Activated naive CD4-positive, alpha-beta T cell treated with anti-CD3 and anti-CD28 coated beads for 36 hours (primary cell): ENCODE measurements at places on chromosomes 5 and 9.

DNA sequence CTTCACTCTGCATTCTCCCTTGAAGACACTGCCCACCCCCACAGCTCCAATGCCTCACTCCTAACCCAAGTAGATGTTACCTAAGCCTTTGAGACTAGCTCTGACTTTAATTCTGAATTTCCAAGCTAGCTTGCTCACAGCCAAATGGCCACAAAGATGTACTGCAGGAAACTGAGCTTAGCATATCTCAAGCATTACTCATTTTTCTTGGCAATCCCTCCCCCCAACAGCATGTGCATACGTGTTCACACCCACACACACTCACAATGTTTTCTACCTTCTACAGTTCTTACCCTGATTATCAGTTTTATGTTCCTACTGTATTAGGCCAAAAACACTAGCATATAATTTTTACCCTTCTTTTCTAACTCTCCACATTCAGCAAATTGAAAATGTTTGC lies 13.7 kb upstream of the GRIA1 start:
- DNase-seq, result no peak

- DNase-seq, result no peak
These were observed 155.8 kb upstream of the RAI14 start for GRCh38 chr5:34500236-34500847.

GRCh38 chr9:132914924-132915323 lies 29.5 kb downstream of the TSC1 start:
- DNase-seq, result no peak

- DNase-seq, result no peak
These were observed 499 bp upstream of the TMEM232 start for GRCh38 chr5:110727025-110727314.

DNA sequence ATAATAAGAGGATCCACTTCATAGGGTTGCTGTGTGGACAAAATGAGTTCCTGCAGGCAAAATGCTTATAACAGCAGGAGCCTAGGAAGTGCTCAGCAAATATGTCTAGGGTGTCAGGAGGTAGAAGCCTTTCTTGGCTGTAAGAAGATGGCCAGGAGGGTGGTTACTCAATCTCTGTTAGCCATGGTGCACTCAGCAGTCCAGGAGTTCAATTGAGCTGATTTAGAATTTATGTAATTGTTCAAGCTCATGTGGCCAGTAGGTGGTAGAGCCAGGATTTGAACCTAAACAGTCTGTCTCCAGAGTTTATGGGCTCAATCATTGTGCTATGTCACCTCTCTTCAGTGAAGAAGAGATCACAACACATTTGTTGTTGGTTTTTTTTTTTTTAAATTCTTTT lies 381.2 kb downstream of the KIF4B start:
- DNase-seq, result no peak

GRCh38 chr9:124191691-124192395 lies 65.9 kb upstream of the NEK6 start:
- DNase-seq, result no peak

- DNase-seq, result no peak
These were observed 69.6 kb downstream of the CSF2 start for GRCh38 chr5:132143148-132143547.

DNA sequence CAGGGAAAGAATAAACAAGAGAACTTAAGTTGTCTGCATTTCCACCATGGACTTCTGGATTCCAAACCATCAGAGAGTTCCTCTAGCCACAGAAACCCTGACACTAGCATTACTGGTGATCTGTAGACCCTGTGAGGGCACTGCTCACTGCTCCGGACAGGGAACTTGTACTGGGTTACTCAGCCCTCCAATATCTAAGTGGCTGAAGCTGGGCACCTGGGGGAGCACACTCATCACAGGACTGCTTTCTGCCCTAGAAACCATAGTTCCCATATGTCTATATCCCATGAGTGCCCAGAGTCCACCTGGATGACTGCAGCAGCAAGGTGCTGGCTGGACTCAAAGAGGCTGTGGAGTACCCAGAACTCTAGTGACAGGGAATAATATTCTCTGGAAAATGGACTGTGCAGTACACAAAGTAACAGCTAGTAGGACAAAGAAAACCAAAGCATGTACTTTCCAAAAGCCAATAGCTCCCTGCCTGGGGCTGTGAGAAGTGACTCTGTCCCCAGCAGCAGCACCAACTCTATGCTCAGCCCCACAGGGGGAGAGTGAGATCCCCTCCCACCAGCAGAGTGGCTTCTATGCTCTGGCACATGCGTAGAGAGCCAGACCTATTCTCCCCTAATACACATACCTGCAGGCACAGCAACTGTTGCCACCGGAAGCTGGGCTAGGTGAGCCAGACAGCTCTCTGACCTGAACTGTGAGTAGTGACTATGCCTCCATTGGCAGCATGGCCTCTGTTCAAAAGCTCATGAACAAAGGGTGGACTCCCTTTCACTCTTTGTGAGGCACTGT lies 472.9 kb upstream of the FTMT start:
- DNase-seq, result no peak

DNA sequence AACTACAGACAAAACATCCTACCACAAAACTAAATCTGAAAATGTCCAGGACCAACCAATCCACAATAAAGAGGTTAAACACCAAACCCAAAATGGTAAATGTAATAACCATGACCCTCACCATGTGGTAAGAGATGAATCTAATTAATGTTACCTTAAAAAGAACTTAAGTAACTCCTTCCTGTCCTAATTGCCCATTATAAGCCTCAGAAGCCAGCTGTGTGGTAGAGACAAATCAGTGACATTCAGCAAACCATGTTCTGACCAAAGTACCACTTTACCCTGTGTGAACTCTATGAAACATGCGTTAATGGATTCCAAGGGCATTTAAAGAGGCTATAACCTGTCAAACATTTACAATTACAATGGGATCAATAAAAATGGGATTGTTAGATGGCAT lies 25.0 kb downstream of the LPAR1 start:
- DNase-seq, result no peak

- no peak for DNase-seq
These were observed 5.0 kb upstream of the SQSTM1 start for GRCh38 chr5:179815491-179816249.

- no peak for DNase-seq
These were observed 38.3 kb downstream of the RETREG1 start for GRCh38 chr5:16578474-16578883.

DNA sequence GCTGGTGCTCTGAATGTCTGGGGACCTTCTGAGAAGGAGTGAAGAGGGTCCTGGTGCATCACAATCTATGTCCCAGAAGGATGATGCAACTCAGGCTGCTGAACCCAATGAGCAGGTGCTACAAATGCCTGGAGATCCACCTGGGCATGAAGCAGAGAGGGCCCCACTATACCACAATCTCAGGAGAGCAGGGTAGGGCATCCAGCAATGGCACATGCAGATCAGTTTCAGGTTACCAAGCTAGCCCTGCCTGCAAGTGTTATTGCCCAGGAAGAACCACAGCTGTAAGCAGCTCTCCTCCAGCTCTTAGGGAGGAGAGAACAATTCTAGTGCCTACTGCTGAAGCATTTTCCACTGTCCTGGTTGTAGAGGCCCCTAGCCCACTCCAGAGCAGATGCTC lies 389.2 kb upstream of the TNC start:
- DNase-seq, result no peak

DNA sequence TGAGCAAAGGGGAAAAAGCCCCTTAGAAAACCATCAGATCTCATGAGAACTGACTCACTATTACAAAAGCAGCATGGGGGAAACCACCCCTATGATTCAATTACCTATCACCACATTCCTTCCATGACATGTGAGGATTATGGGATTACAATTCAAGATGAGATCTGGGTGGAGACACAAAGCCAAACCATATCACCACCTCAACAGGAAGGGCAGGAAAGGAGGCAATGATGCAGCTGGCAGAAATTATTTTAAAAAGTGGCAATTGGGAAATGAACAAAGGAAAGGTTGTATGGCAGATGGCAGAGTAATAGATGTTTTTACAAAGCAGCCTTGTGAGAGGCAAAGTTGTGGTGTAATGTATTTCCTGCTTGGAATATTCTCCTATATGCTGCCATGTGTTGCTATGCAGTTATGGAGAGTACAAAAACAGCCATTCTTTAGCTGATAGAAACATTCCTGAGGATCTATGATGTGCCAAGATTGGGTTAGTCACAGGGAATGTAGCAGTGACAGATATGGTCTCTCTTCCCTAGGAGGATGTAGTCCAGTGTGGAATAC lies 138.8 kb downstream of the SMC2 start:
- no peak for DNase-seq

GRCh38 chr5:145204743-145205142 lies 630.4 kb downstream of the PRELID2 start:
- DNase-seq, result no peak

DNA sequence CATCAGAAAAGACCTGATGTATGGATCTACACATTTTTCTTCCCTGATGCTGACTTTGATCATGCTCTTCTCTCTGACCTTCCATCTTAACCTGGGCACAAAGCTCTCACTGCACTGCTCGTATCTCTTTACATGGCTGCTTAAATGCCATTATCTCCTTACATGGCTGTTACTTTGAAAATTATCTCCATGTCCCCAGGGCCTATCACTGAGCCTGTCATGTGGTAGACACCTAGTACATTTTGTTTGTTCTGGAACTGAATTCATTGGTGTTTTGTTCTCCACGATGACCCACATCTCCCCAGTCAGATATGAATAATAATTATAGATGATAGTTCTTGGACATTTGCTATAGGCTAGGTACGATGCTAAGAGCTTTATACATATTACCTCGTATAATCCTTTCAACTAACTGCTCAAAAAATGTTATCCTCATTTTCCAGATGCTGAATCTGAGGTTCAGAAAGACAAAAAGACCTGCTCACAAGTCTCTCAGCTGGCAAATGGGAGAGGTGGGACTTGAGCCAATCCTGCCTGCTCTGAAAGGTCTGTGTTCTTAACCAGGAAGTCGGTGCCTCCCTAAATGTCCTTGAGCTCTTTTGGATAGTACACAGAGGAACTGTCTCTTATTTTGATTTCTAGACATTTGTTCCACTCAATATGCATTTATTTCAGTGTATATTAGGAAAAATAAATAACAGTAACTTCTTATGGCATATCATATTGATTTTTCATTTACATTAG lies 9.8 kb upstream of the CPEB4 start:
- no peak for DNase-seq

DNA sequence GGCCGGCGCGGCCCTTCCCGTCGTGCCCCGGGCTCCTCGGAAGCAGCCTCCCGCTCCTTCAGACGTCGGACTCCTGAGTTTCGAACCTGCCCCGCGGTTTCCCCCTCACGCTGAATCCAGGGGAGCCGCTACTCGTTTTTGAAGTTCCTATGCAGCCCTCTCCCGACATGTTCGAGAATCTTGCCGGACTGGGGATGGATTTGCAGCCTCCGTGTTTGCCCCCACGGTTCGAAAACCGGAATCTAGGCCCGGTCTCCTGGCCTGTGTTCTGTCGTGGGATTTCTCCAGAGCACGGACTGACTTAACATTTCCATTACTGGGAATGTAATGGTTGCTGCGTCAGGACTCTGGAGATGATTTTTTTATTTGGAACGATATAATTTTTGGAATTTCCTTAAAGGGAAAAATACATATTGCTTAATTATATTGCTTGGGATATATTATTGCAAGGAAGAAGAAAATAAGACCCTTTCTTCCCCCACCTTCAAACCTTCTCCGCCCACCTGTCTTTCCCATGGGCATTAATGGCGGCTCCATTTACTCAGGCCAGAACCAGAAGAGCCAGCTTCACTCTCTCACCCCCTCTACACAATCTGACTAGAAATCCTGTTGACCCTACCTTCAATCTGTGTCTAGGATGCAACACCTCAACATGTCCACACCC lies 8.5 kb upstream of the MGAT1 start:
- DNase-seq, result peak; percentile 76

DNA sequence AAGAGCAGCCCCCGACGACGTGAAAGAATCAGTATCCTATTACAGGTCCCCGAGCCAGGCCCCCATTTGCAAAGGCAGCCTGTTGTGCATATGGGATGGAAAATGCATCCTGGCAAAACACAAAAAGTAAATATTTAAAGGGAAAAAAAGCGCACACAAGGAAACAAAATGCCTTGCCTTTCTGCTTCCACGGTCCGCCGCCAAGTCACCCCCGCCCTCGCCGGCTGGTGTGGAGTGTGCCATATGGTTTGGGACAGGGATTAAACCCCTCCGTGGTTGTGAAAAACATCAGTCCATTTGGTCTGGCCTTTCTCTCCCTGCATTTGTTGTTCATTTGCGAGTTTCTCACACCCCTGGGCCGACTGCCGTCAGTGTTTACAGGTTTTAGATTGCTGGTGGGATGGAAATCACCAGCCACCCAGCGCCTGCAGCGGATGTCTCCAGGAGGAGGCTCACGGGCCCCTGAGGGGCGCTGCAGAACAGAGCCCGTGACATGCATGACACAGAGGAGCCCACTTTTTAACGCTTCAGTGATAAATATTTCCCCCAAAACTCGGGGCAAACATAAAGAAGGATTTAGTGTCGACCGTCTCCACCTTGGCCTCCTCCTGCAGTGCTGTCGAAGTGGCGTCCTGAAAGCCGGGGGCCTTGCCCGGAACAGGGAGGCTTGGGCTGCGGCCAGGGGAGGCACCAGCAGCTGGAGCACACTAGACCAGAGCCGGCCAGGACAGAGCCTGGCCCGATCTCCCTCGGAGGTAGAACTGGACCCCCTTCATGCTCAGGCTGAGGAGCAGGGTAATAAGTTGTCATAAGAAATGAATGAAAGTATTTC lies 161.5 kb downstream of the HSD17B3 start:
- no peak for DNase-seq

DNA sequence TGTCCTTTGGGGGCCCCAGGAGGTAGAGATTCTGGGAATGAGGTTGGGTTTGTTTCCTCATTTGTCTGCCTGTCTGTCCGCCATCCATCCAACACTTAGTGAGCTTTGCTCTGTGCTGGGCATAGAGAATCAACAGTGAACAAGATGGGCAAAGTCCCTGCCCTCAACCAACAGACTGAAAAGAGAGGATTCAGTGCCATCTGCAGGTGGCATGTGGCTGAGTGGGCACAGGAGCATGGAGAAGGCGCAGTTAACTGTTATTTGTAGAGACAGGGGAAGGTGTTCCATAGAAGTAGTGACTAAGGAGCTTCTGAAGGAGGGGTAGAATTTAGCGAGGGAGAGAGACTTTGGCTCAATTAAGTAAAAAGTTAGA lies 23.1 kb downstream of the POLR1E start:
- DNase-seq, result no peak

DNA sequence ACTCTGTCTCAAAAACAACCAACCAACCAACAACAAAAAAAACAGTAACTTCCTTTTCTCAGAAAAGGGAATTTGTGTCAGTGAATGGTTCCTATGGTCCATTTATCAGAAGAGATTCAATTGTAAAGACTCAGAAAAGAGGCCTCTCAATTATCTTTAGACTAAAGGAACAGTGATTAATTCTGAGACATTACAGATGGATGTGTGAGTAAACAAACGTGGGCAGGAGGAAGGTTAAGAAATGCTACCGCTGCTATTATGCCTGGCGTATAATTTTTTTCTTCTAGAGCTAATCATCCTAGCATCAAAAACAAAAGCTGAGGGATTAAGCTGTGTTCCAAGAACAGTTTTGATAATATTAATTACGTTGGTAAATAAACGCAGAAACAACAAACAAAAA lies 52.9 kb upstream of the JMY start:
- no peak for DNase-seq

GRCh38 chr5:95823738-95824609 lies 1.4 kb upstream of the GLRX start:
- peak; percentile 78 for DNase-seq
